Upper lobe of left lung (tissue), 6 donors: ENCODE measurements at places on chromosomes 12 and 14. TPM values are rescaled to one million over a fixed set of nuclear protein-coding genes. Genes with fewer than 3 reads are reported as not detected.

DNA sequence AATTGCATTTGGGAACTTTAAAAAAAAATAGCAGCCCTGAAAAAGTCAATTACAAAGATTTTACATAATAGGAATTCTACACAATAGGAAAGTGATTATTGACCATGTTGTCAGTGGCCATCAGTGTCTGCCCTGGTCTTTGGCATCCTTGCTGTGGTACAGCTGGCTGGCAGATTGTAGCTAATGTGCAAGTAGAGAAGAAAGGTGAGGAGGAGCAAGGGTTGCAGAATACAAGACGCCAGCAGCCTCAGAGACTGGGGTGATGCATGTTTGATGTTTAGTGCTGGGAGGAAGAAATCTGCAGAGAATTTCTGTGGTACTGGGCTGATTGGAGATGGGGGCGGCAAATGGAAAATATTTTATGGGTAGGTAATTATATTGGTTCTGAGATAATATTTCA is 322.9 kb downstream of the TMEM117 start:
- no peaks in the 10 kb centered on the region for H3K27me3 ChIP-seq
- H3K36me3 ChIP-seq, result no peaks in the 10 kb centered on the region
- H3K4me3 ChIP-seq, result no peak overlapping the region
- no peak for DNase-seq
- H3K27ac ChIP-seq, result no peak overlapping the region

- H3K36me3 ChIP-seq, result no peaks in the 10 kb centered on the region
- no peaks in the 10 kb centered on the region for H3K4me1 ChIP-seq
- peak overlapping the region; percentile 79 for H3K27ac ChIP-seq
- no peaks in the 10 kb centered on the region for H3K27me3 ChIP-seq
Observed at GRCh38 chr12:22275843-22276242, 58.7 kb downstream of the ST8SIA1 start.

GRCh38 chr14:59097681-59098080 is 90.8 kb upstream of the DAAM1 start:
- H3K27me3 ChIP-seq, result no peaks in the 10 kb centered on the region
- no peak overlapping the region for H3K27ac ChIP-seq
- no peak overlapping the region for H3K4me3 ChIP-seq
- no peaks in the 10 kb centered on the region for H3K36me3 ChIP-seq
- no peak for DNase-seq

DNA sequence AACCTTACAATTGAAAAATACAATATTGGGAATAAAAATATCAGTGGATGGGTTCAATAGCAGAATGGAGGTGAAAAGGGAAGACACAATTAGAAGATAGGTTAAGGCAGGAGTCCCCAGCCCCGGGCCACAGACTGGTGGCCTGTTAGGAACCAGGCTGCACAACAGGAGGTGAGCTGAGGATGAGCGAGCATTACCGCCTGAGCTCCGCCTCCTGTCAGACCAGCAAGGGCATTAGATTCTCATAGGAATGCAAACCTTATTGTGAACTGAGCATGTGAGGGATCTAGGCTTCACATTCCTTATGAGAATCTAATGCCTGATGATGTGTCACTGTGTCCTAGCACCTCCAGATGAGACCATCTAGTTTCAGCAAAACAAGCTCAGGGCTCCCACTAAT is 27.3 kb upstream of the ST8SIA1 start:
- H3K27me3 ChIP-seq, result no peaks in the 10 kb centered on the region
- no peak overlapping the region for H3K4me3 ChIP-seq
- DNase-seq, result no peak
- no peaks in the 10 kb centered on the region for H3K4me1 ChIP-seq
- no peaks in the 10 kb centered on the region for H3K36me3 ChIP-seq

DNA sequence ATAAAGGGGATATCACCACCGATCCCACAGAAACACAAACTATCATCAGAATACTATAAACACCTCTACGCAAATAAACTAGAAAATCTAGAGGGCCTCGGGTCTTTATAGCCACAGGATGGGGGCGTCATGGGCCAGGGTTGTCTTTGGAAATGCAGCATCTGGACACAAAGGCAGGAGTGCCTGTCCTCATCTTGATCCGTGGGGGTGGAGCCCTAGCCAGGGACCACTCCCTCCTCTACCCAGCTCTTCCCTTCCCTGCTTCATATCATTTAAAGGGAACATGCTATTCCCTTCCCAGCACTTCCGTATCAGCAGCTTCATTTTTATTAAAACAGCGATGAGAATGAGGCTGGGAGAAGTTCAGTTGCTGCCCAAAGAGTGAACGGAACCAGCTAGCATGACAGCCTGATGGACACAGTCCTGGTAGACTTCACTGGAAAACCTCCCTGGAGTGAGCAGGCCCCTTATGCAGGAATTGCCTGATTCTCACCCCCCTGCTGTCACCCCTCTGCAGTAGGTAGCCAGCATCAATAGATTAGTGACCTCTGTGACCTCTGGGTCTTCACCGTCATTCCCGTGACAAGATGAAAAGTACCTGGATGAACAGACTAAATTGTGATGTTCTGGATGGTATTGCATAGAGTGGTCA is 251.4 kb upstream of the RGS6 start:
- no peak overlapping the region for H3K4me3 ChIP-seq
- H3K27ac ChIP-seq, result no peak overlapping the region
- H3K27me3 ChIP-seq, result no peaks in the 10 kb centered on the region
- peaks cover 13% of the 10 kb centered on the region for H3K36me3 ChIP-seq

- H3K4me1 ChIP-seq, result peaks cover 81% of the 10 kb centered on the region
- no peaks in the 10 kb centered on the region for H3K27me3 ChIP-seq
- no peak for DNase-seq
Observed at GRCh38 chr12:110579535-110580253, 3.4 kb downstream of the PPTC7 start.

GRCh38 chr12:3097186-3097804 is 20.1 kb downstream of the TSPAN9 start:
- no peak overlapping the region for H3K4me3 ChIP-seq
- peaks cover 47% of the 10 kb centered on the region for H3K4me1 ChIP-seq
- peak; percentile 61 for DNase-seq
- peak overlapping the region; percentile 76 for H3K27ac ChIP-seq
- H3K36me3 ChIP-seq, result no peaks in the 10 kb centered on the region
- no peaks in the 10 kb centered on the region for H3K27me3 ChIP-seq

GRCh38 chr12:48960834-48961233 is 3.5 kb upstream of the ARF3 start:
- DNase-seq, result no peak
- H3K36me3 ChIP-seq, result no peaks in the 10 kb centered on the region
- H3K4me1 ChIP-seq, result peaks cover 12% of the 10 kb centered on the region

DNA sequence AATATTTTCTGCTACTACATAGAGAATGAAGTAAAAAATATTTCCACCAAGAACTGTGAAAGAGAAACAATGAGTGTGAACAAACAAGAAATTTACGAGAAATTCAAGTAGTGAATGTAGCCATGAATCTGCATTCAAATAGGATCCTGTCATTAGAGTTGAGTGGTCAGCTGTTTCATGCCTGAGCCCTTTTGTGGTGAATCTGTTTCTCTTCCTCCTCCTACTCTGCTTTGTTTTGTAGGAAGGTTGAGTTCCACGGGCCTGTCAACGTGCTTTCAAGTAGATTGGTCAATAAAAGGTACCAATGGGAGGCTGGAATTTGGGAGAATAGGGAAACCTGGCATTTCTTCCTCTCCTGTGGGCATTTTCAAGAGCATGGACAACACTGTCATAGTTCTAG is 1749.6 kb upstream of the FLRT2 start:
- no peak overlapping the region for H3K27ac ChIP-seq
- no peaks in the 10 kb centered on the region for H3K4me1 ChIP-seq
- H3K4me3 ChIP-seq, result no peak overlapping the region
- H3K36me3 ChIP-seq, result no peaks in the 10 kb centered on the region

DNA sequence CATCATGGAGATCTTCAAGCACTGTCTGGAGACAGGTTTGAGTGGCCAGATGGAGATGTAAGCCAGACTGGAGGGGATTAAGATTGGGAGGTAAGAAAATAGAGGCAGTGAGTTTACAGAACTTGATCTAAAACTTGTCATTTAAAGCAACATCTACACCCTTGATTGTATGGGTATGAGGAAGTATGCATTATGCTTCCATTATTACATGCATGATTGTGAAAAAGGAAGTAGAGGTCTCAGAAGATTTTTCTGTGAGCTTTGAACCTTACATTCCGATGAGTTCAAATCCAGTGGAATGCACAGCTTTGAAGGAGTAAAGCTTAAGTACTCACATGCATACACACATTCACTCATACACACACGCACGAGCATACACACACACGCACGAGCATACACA is 550.8 kb downstream of the MED13L start:
- no peaks in the 10 kb centered on the region for H3K4me1 ChIP-seq
- no peak overlapping the region for H3K27ac ChIP-seq
- no peak for DNase-seq
- H3K36me3 ChIP-seq, result no peaks in the 10 kb centered on the region

DNA sequence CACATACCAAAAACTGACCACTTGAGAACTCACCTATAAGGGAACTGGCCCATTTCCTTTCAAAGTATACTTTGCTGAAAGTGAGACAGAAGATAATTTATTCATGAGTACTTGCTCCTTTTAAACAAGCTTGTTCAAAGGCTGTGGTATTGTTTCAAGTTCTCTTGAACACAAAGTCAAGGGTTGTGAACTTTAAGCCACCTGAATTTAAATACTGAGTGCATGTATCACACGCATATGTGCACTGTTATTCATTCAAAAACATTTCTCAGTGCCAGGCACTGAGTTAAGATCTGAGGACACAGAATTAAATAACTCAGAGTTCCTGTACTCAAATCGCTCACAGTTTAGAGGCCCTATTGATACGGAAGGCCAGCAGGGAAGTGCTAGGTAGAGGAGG is 19.1 kb upstream of the LDHB start:
- H3K36me3 ChIP-seq, result no peaks in the 10 kb centered on the region
- no peak for DNase-seq
- H3K27ac ChIP-seq, result no peak overlapping the region

MYF5 gene
- not detected for total RNA-seq

NUP37 gene
- 17.9 TPM for total RNA-seq

YLPM1 gene
- 46.1 TPM for total RNA-seq

METTL17 gene
- total RNA-seq, result 62.9 TPM

KRT1 gene
- total RNA-seq, result 2.4 TPM

TSHR gene
- total RNA-seq, result not detected

FLRT2 gene
- 4.9 TPM for total RNA-seq
